ENCODE measurements at places on chromosomes 7 and 10. TPM values are rescaled to one million over a fixed set of nuclear protein-coding genes. Genes with fewer than 3 reads are reported as not detected.

Gene SH3PXD2A
- 81.7 TPM for total RNA-seq

DNA sequence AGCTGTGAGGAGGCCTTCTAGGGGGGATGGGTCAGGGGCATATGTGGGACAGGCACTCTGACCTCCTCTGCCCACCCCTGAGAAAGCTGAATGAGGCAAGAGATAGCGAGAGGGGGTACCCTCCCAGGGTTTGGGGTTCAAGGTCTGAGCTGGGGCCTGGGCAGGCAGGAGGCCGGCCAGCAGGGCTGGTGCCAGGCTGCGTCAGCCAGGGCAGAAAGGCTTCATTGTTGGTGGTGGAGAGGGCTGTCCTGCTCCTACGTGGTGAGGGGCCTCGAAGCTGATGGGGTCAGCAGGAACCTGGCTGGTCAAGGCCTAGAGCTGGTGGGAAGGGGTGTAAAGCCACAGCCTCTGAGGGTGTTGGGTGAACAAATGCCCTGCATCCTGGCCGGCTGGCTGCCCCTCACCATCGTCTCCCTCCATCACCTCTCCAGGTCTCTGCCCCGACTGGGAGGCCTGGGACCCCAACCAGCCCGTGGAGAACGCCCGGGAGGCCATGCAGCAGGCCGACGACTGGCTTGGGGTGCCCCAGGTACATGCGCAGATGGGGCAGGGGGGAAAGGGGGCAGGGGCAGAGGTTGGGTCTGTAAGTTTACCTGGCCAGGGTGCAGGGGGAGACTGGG lies 6.6 kb downstream of the FLNC start:
- DNase-seq, result no peak

DNA sequence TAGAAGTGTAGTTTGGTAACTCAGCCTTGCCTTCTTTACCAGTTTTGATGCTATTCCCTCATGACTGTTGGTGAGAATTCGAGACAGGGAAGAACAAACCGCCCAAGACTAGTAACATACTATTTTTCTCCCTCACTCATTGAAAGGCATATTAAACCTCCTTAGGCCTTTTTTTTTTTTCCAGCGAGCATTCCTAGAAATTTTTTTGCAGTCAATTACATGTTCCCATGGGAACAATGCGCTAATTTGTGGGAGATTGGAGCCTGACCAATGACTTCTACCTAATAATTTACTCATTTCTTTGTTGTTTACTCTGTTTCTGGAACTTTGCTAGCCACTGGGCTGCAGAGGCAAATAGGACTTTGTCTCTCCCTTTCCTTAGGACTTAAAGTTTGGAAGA lies 6.0 kb downstream of the VPS50 start:
- no peak for DNase-seq

Gene ZNF365
- 6.0 TPM for total RNA-seq

Gene PCGF6
- 14.2 TPM for total RNA-seq

Gene CALCR
- total RNA-seq, result not detected

Data from foreskin keratinocyte (primary cell).